ENCODE measurements at places on chromosomes 12 and 14.
A peak's percentile ranks its signal among the peaks of the same experiment; 100 is the strongest.

DNA sequence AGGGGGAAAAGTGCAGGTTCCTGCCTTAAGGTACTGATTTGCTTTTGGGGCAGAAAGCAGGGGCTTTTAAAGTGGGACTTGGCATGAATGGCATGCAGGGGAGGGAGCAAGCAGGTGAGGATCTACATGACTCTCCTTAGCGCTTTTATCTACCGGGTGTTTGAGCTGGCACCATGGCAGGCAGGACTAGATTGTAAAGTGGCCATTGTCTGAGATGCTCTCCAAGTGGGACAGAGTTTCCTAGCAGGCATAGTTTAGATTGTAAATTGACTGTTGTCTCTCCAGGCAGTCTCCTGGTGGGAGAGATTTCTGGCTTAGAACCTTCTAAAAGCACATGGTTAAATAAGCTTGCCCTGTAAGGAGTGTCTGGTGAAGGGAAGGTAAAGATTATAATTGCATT is 5.3 kb upstream of the DICER1 start:
- H3K4me3 ChIP-seq: no peak overlapping the region
- no peaks in the 10 kb centered on the region for H3K27me3 ChIP-seq
- H3K4me1 ChIP-seq: peaks cover 7% of the 10 kb centered on the region
- peaks cover 3% of the 10 kb centered on the region for H3K36me3 ChIP-seq
- no peak overlapping the region for H3K27ac ChIP-seq

GRCh38 chr12:89950421-89950820 is 241.8 kb upstream of the ATP2B1 start:
- no peak for DNase-seq
- no peaks in the 10 kb centered on the region for H3K27me3 ChIP-seq
- H3K4me3 ChIP-seq: no peak overlapping the region

GRCh38 chr12:92156139-92156538 is 10.5 kb upstream of the BTG1 start:
- peaks cover 3% of the 10 kb centered on the region for H3K36me3 ChIP-seq
- no peak overlapping the region for H3K4me3 ChIP-seq

DNA sequence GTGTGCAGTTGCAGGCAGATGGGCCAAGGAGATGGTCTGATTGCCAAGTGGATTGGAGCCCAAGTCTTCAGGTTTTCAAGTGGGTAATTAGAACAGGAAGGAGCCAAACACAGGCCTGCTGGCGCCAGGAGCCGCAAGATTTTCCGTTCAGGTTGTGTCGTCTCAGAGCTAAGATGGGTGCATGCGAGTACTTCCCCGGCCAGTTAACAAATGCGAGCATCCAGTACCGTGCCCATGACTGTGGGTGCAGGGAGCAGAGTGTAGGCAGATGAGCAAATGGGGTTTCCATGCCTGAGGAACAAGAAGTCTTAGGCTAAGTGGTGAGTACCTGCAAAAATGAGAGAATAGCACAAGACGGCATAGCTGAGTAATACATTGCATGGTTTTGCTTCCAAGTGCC is 90.5 kb downstream of the CHST11 start:
- no peaks in the 10 kb centered on the region for H3K27me3 ChIP-seq
- H3K36me3 ChIP-seq: peaks cover 66% of the 10 kb centered on the region
- no peak overlapping the region for H3K4me3 ChIP-seq
- DNase-seq: no peak
- peaks cover 50% of the 10 kb centered on the region for H3K4me1 ChIP-seq

DNA sequence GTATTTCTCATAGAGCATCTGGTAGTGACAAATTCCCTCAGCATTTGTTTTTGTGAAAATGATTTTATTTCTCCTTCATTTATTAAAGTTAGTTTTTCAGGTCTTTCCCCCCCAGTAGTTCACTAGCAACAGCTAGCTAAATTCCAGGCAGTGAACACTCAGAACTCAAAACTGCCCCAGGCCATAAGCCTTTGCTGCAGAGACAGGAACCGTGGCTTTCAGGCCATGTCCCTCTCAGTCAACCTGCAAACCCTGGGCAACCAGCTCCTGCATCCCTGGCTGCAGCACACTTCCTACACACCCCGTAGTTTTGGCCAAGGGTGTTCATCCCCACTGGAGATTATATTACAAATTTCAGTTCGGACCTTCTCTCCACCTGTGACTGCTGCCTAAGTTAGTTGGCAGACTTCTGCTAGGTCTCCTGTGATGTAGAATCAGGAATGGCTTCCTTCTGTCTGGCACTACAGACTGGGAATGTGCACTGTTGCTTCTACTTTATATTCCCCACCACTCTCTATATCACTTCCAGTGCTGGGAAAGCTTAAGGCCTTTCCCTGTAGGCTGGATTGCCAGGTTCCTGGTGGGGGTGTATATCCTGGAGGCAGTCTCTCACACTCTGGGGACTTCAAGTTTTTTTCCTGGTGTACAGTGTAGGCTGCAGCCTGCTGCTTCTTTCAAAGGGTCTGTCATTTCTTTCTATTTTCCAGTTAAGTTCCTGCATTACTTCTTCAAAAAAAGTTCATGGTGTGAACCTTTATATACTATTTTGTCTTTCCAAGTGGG is 924.4 kb upstream of the LRFN5 start:
- no peak overlapping the region for H3K4me3 ChIP-seq
- no peaks in the 10 kb centered on the region for H3K27me3 ChIP-seq
- no peaks in the 10 kb centered on the region for H3K4me1 ChIP-seq
- no peaks in the 10 kb centered on the region for H3K36me3 ChIP-seq
- no peak for DNase-seq
- no peak overlapping the region for H3K27ac ChIP-seq

DNA sequence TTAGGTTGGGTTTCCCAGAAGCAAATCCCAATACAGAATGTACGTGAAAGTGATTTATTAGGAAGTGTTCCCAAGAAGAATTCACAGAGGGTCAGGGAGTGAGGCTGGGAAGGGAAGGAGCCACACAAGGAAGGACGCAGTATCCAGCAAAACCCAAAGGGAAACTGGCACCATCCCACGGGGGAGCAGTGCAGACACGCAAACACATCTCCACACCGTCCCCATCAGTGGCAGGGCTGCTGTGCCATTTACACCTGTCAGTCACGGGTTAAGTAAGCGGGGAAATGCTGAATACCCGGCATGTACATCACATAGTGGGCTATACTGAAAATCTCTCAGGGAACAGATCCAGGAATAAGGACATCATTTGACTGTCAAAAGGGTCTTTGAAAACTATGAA is 93.9 kb downstream of the SLC38A1 start:
- no peak overlapping the region for H3K4me3 ChIP-seq
- H3K4me1 ChIP-seq: peaks cover 20% of the 10 kb centered on the region
- H3K27me3 ChIP-seq: no peaks in the 10 kb centered on the region
- H3K36me3 ChIP-seq: peaks cover 7% of the 10 kb centered on the region

GRCh38 chr12:71208053-71208685 is 50.4 kb upstream of the TSPAN8 start:
- no peaks in the 10 kb centered on the region for H3K4me1 ChIP-seq
- no peak overlapping the region for H3K27ac ChIP-seq
- H3K4me3 ChIP-seq: no peak overlapping the region
- no peak for DNase-seq
- H3K27me3 ChIP-seq: no peaks in the 10 kb centered on the region
- no peaks in the 10 kb centered on the region for H3K36me3 ChIP-seq

GRCh38 chr12:119804011-119804641 is 73.0 kb downstream of the CIT start:
- peaks cover 5% of the 10 kb centered on the region for H3K4me1 ChIP-seq
- no peak overlapping the region for H3K4me3 ChIP-seq
- no peak for DNase-seq
- no peaks in the 10 kb centered on the region for H3K27me3 ChIP-seq
- peaks cover 39% of the 10 kb centered on the region for H3K36me3 ChIP-seq

DNA sequence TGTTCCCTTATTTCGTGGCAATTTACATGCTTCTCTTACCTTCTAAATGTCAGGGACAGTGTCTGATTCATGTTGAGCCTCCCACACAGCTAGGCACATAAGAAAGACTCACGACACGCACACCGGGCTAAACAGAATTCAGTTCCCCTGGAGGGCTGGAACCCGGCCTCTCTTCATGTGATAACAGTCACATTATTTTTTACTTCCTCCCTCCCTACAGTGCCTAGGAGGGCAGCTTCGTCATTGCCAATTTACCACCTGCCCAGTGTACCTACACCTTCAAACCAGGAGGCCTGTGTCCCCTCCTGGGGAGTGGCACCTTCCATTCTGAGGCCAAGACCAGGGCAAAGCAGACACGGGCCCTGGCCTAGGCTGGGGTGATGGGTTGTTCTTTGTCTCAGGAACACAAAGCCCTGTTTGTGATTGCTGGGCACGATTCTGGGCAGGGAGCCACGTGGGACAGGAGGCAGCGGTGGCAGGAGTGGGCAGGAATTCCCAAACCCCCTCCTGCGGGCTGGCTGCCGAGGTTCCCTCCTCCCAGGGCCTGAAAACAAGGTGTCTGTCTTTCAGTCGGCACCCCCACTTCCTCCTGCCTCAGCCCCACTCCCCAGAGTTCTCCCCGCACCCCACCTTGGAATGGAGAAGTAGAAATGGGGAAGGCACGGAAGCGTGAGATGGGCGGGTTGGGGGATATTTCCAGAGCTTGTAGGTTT is 6.8 kb upstream of the RASAL1 start:
- no peak overlapping the region for H3K27ac ChIP-seq
- H3K4me1 ChIP-seq: peaks cover 1% of the 10 kb centered on the region
- no peaks in the 10 kb centered on the region for H3K36me3 ChIP-seq
- no peak overlapping the region for H3K4me3 ChIP-seq
- DNase-seq: no peak

DNA sequence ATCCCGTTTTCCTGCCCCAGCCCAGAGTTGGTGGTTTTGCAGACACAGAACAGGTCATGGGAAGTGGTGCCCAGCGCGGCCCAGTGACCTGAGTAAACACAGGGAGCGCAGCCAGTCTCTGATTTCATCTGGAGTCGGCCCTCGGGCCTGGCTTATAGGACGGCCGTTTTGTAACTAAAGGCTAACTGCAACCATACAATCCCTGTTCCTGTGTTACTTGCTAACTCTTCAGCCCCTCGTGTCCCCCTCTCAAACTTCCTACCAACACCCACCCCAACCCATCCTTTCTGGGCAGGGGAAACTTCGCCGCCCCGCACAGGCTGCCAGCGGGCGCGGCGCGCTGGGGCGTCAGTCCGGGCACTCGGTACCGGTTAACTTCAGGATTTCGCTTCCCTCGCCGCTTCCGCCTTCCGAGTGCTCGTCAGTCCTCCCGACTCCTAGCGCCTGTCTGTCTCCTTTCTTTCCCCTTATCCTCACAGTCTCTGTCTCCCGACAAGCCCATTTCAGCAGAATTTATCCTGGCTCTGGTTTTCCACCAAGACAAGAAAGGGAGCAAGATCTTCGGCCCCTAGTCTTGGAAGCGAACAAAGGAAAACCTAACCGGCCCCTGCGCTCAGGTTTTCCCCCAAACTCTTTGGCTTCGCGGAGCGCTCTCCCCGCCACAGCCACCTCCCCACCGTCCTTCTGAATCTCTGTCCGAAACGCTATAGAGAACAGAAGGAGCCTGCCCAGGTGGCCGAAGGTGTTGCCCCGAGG is 2.0 kb downstream of the SIX1 start:
- H3K27ac ChIP-seq: no peak overlapping the region
- H3K27me3 ChIP-seq: peaks cover 90% of the 10 kb centered on the region
- H3K4me3 ChIP-seq: peak overlapping the region; percentile 67
- peaks cover 70% of the 10 kb centered on the region for H3K4me1 ChIP-seq
- no peak for DNase-seq

DNA sequence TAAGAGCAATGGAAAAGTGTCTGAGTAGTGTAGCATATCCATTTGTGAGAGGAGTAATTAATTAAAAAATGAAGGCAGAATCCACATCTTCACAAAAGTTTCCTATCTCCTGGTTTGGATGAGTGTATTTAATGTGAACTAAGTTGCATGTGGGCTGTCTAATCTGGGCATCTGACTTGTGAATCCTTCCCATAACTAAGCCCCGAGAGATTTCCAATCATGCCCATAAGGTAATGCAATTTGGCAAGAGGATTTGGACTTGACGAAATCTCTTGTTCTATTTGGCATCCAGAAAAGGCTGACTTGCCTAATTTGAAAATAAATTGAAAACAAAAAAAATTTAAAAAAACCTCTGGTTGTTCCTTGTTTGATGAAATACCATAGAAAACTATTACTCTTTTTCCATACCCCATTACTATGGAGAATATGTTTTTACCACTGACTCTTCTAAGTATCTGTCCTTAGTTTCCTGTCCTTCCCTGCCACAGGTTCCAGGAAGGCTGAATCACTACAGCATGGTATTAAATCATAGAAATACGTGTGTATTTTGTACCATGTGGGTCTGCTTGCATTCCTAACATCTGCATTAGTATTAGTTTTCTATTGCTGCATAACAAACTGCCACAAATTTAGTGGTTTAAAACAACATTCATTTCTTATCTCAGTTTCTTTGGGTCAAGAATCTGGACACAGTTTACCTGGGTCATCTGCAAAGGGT is 48.4 kb downstream of the ETV6 start:
- H3K27me3 ChIP-seq: no peaks in the 10 kb centered on the region
- peaks cover 26% of the 10 kb centered on the region for H3K4me1 ChIP-seq
- peaks cover 31% of the 10 kb centered on the region for H3K36me3 ChIP-seq

GRCh38 chr12:78385541-78385940 is 479.0 kb upstream of the SYT1 start:
- no peak overlapping the region for H3K4me3 ChIP-seq
- H3K27ac ChIP-seq: no peak overlapping the region
- no peak for DNase-seq
- H3K4me1 ChIP-seq: no peaks in the 10 kb centered on the region
- no peaks in the 10 kb centered on the region for H3K27me3 ChIP-seq

- no peak overlapping the region for H3K27ac ChIP-seq
- H3K27me3 ChIP-seq: peaks cover 6% of the 10 kb centered on the region
- no peak for DNase-seq
- peaks cover 27% of the 10 kb centered on the region for H3K4me1 ChIP-seq
- H3K4me3 ChIP-seq: peak overlapping the region; percentile 90
Observed at GRCh38 chr12:89706551-89706950, 2.1 kb downstream of the ATP2B1 start.

- DNase-seq: peak; percentile 41
- H3K4me3 ChIP-seq: peak overlapping the region; percentile 77
- peaks cover 5% of the 10 kb centered on the region for H3K36me3 ChIP-seq
- peak overlapping the region; percentile 62 for H3K27ac ChIP-seq
Observed at GRCh38 chr12:48980389-48980952, 2.3 kb downstream of the WNT1 start.

- H3K36me3 ChIP-seq: no peaks in the 10 kb centered on the region
- no peak overlapping the region for H3K4me3 ChIP-seq
- H3K4me1 ChIP-seq: no peaks in the 10 kb centered on the region
Observed at GRCh38 chr14:57161583-57162234, 107.0 kb downstream of the EXOC5 start.

GRCh38 chr12:73731658-73732057 is 806.0 kb upstream of the ATXN7L3B start:
- H3K27me3 ChIP-seq: no peaks in the 10 kb centered on the region
- no peak overlapping the region for H3K27ac ChIP-seq
- no peak overlapping the region for H3K4me3 ChIP-seq
- DNase-seq: no peak
- no peaks in the 10 kb centered on the region for H3K36me3 ChIP-seq
- no peaks in the 10 kb centered on the region for H3K4me1 ChIP-seq

GRCh38 chr14:43687921-43688320 is 819.2 kb downstream of the FSCB start:
- no peak overlapping the region for H3K4me3 ChIP-seq
- no peaks in the 10 kb centered on the region for H3K4me1 ChIP-seq
- no peaks in the 10 kb centered on the region for H3K36me3 ChIP-seq
- DNase-seq: no peak

- DNase-seq: no peak
- H3K27ac ChIP-seq: no peak overlapping the region
- H3K4me1 ChIP-seq: peaks cover 19% of the 10 kb centered on the region
- H3K4me3 ChIP-seq: no peak overlapping the region
- no peaks in the 10 kb centered on the region for H3K36me3 ChIP-seq
Observed at GRCh38 chr14:68177728-68178127, 358.1 kb downstream of the RAD51B start.

- H3K4me1 ChIP-seq: no peaks in the 10 kb centered on the region
- DNase-seq: no peak
- no peak overlapping the region for H3K27ac ChIP-seq
Observed at GRCh38 chr12:107247650-107248049, 154.3 kb upstream of the CRY1 start.

Measured in activated CD4-positive, alpha-beta memory T cell treated with anti-CD3 and anti-CD28 coated beads, Interleukin-2, amount 10 ng/mL, durations not matched to agents 7 days and 5 days (primary cell).